MCF 10A (cell line): ENCODE measurements at places on chromosomes 6 and 20. TPM values are rescaled to one million over a fixed set of nuclear protein-coding genes. Genes with fewer than 3 reads are reported as not detected.

DNA sequence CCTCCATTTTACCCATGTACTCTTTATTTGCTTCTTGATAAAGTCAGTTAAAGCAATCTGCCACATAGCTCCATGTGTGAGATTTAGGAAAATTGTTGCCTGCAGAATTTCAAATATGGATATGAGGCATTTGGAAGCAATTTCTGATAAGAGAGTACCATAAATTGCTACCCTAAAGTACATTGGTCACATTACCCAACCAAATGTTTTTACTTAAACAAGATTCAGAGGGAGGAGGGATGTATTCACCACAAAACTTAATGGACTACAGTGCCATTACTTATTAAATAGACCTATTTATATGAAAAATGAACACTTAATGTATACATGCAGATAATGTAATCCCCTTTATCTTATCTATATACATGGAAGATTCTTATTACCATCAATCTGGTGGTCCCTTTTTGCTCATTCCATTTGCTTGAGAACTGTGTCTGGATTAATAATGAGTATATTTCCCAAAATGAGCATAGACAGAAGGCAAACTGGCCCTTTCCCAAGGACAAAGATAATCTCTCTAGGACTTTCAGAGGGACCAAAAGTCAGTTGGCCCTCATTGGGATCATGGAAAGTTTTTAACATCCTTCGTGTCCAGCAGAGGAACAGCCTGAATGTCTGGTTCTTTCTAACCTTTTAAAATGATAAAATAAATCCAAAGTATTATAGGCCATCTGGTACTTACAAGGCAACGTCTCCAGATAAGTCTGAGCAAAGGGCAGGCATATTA lies 526.4 kb downstream of the CBLN4 start:
- no peaks in the 10 kb centered on the region for H3K27me3 ChIP-seq
- no peaks in the 10 kb centered on the region for H3K36me3 ChIP-seq
- H3K27ac ChIP-seq = no peak overlapping the region
- H3K4me3 ChIP-seq = no peak overlapping the region
- no peak for DNase-seq

DNA sequence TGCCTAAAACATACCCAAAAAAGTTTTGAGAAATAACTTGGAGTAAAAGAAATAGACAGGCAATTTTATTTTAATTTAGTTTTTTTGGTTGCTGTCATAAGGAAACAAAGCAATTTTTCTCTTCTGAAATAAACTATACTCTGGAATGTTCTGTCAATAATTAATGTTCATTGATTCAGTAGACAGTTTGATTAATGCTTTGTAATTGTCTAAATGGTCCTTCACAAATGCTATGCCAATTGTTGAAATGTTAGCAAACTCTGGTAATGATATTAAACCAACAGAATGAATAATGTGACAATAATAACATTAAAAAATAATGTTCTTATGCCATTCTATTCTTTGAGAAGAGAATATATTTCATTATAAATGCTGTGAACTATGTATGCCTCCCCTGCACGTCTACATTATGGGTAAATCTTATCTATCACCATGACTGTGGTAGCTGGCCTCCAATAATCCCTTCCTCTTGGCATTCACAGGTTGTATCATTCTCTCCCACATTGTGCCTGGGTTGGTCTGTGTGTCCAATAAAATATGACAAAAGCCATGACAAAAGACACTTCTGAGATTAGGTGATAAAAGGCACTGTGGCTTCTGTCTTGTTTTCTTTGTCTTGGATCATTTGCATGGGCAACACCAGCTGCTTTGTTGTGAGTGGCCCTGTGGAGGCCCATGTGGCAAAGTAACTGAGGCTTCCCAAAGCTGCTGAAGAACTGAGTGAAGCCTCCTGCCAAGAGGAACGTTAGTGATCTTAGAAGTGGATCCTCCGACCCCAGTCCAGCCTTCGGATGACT lies 25.1 kb downstream of the IL20RA start:
- peaks cover 10% of the 10 kb centered on the region for H3K4me1 ChIP-seq
- H3K27me3 ChIP-seq = no peaks in the 10 kb centered on the region
- no peak overlapping the region for H3K27ac ChIP-seq
- no peak for DNase-seq

GRCh38 chr6:132209351-132209750 lies 191.9 kb downstream of the MOXD1 start:
- H3K4me3 ChIP-seq = no peak overlapping the region
- peak; percentile 55 for DNase-seq
- no peak overlapping the region for H3K27ac ChIP-seq
- no peaks in the 10 kb centered on the region for H3K36me3 ChIP-seq
- no peaks in the 10 kb centered on the region for H3K27me3 ChIP-seq
- peaks cover 6% of the 10 kb centered on the region for H3K4me1 ChIP-seq

DNA sequence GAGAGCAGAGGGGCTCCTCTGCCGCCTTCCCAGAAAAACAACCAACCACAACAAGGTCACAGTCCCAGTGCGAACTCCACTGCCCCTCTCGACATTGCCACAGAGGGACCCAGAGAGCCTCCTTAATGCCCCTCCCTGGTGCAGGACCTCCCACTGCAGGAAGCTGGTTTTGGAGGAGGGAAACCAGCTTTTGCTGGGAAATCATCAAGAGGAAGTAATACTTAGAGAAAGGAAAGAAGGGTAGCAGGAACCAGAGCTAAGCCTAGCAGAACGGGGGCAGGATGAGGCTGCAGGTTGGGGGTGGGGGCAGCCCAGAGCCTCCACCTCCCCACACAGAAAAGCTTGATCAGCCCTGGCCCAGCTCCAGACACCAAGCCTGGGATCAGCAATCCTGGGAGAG lies 37.7 kb upstream of the SIRPA start:
- H3K27ac ChIP-seq = no peak overlapping the region
- H3K27me3 ChIP-seq = no peaks in the 10 kb centered on the region
- H3K4me3 ChIP-seq = no peak overlapping the region

GRCh38 chr6:22091424-22091948 lies 205.3 kb downstream of the PRL start:
- no peaks in the 10 kb centered on the region for H3K4me1 ChIP-seq
- DNase-seq = no peak
- H3K36me3 ChIP-seq = no peaks in the 10 kb centered on the region
- no peak overlapping the region for H3K4me3 ChIP-seq
- no peaks in the 10 kb centered on the region for H3K27me3 ChIP-seq
- no peak overlapping the region for H3K27ac ChIP-seq

- H3K4me3 ChIP-seq = no peak overlapping the region
- H3K36me3 ChIP-seq = no peaks in the 10 kb centered on the region
- H3K27me3 ChIP-seq = no peaks in the 10 kb centered on the region
- peaks cover 5% of the 10 kb centered on the region for H3K4me1 ChIP-seq
- DNase-seq = no peak
- no peak overlapping the region for H3K27ac ChIP-seq
Observed at GRCh38 chr6:150673720-150674346, 74.1 kb downstream of the PLEKHG1 start.

DNA sequence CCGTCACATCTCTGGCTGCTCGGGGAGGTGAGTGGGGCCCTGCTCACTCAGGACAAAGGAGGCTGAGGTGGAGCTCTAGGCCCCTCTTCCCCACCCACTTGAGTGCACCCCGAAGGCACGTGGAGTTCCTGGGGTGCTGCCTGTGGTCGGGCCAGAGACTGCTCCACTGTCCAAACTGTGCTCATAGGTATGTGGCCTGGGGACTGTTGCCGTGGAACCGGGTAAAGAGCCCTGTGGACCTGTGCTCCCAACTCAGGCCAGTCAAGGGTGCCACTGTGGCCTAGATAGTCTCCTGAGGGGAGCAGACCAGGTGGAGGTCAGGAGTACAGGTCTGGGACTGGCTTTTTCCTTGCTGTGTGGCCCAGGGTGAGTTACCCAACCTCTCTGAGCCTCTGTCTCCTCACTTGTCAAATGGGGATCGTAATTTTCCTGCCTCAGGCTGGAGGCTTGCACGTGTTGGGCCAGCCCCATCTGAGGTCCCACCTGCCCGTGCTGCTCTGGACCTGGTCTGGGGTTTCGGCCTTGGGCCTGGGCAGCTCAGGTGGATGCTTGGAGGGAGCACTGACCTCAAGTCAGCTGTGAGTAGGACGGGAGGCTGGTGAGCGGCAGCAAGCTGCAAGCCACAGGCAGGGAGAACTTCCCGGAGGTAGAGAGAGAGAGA lies 12.4 kb upstream of the NPBWR2 start:
- no peaks in the 10 kb centered on the region for H3K4me1 ChIP-seq
- DNase-seq = no peak
- H3K4me3 ChIP-seq = no peak overlapping the region

DNA sequence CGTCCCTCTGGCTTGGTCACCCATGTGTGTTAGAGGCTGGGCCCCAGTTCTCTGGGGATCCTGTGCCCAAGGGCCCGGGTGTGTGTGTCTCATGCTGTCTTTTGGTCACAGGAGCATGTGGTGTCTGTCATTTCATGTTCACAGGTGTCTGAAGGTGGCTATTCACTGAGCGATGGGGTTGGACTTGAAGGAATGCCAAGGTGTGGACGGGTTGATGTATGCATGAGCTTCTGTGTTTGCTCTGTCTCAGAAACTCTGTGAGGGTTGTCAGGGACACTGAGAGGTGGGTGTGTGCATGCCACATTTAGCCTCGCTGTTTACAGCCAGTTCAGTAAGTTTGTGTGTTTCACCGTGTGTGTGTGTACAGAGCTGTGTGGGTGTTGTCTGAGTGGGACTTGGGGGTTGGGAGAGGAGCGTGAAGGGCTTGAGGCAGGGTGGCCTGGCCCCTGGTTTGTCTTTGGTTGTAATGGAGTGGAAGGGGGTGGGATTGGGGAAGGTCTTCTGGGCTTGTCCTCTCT lies 1.2 kb downstream of the DDR1 start:
- DNase-seq = peak; percentile 65
- peak overlapping the region; percentile 83 for H3K4me3 ChIP-seq
- H3K27me3 ChIP-seq = no peaks in the 10 kb centered on the region
- H3K27ac ChIP-seq = peak overlapping the region; percentile 95
- peaks cover 32% of the 10 kb centered on the region for H3K36me3 ChIP-seq

DNA sequence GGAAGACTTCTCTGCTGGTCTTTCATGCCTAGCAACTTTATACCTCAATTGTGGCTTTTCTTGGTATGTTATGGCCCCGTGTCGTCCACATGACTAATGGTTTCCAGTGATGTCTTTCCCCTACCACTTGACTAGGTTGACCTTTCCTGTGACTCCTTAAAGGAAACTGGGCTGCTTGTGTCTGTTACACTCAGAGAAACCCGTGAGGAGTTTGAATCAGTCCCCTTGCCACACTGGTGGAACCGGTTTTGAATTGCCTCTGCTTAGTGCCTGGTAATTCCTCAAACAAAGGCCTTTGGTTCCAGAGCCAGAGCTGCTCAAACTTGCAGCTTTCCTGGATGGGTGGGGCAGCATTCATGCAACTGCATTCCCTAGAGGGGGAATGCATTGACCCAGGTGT lies 21.9 kb downstream of the ECT2L start:
- DNase-seq = no peak
- H3K36me3 ChIP-seq = no peaks in the 10 kb centered on the region
- H3K4me1 ChIP-seq = peaks cover 10% of the 10 kb centered on the region
- H3K4me3 ChIP-seq = no peak overlapping the region

- no peak overlapping the region for H3K27ac ChIP-seq
- H3K4me3 ChIP-seq = no peak overlapping the region
- DNase-seq = no peak
- no peaks in the 10 kb centered on the region for H3K27me3 ChIP-seq
Observed at GRCh38 chr6:132751306-132751705, 6.4 kb downstream of the VNN2 start.

The HLA-DPA1 gene
- total RNA-seq = not detected in 2 replicates

The PTGIS gene
- not detected in 2 replicates for total RNA-seq

The ZBP1 gene
- total RNA-seq = not detected in 2 replicates

The DYNLT2 gene
- 0.79 and 1.3 TPM in 2 replicates for total RNA-seq

The HEY2 gene
- not detected in 2 replicates for total RNA-seq

The TFAP2D gene
- not detected in 2 replicates for total RNA-seq

The MDFI gene
- 39.1 and 59.1 TPM in 2 replicates for total RNA-seq
